ENCODE measurements at places on chromosomes 2 and 18.

DNA sequence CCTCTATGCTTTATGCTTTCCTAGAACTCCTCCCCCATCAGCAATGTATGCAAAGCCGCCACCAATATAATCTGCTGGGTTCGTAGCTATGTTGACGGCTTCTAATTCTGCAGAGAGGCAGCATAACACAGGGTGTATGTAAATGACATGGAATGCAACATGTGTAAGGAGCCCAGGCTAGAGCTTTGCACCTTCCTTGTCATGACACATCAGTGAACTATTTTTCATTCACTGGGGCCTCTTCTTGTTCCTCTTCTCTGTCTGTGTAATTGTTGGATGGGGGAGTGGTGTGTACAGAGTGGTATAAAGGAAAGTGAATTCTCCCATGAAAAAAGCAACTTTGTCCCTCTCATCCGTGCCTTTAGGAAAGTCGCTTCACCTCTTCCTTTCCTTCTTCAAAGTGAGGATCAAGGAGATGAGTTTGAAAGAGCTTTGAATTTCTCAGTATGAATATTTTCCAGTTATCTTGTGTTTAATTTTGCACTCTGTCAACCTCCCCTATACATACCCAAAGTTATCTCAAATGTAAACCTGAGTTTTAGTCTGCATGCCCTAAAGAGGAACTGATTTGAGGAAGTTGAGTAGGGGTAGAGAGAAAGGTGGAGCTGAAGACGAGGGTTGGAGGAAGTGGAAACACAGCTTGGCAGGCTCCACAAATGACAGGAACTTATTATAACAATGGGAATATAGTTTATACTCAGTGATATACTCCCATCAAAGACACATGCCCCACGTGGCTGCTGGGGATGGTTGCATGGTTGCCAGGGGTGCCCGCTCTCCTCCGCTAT lies 74.9 kb upstream of the ARL4C start:
- no peak for DNase-seq

DNA sequence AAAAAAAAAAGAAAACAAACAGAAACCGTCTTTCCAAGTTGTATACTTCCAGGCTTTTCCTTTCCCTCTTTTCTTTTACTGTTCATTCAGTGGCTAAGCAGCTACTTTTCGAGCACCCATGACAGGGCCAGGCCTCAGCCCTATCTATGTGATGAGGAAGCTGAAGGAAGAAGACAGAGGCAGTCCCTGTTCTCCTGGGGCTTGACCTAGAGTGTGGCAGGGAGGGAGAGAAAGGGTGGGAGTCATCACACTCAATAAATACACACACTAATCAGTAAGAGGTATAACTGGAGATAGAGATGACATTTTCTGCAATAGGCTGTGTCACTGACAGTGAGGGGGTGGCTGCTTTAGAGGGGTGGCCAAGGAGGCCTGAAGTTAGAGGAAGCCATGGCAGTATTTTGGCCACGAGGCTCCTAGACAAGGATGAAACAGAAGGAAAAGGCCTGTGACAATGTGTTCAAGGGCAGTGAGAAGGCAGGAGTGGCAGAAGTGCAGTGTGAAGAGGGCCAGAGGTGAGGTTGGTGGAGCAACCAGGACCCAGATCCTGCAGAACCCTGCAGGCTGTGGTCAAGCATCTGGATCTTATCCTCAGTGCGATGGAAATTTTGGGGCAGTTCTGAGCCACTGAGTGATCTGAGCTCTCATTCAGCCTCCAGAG lies 131.8 kb upstream of the TTC39C start:
- no peak for DNase-seq

GRCh38 chr2:179790235-179791217 lies 70.9 kb downstream of the ZNF385B start:
- DNase-seq = no peak

- DNase-seq = no peak
These were observed 18.6 kb downstream of the THADA start for GRCh38 chr2:43576981-43577892.

DNA sequence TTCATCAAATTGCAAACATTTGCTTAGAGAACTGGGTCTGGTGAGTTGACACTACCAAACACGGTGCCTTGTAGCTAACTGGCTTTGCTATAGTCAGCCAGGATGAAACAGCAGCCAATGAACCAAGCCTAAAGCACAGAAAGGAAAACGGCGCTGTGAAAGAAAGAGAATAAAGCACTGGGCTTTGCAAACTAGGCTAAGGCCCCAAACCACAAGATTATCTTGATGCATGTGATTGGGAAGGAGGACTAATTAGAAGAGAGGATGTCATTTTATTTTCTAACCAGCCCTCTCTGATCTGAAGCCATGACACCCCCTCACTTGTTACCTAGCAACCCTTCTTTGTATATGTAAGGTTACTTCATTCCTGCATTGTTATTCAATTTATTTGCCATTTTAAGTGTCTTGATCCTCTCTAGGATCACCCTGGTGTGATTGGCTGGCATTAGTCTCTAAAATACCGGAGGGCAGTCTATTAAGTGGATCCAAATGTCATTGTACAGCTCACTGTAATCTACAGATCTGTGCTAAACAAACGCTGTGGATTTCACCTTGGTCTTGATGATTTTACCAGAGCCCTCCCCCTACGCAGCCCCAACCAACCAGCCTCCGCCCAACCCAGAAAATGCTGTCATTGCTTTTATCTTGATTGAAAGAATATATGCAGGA lies 395.4 kb upstream of the ACVR2A start:
- DNase-seq = no peak

GRCh38 chr2:232029346-232029745 lies 67.8 kb downstream of the DIS3L2 start:
- no peak for DNase-seq

GRCh38 chr2:147236601-147237000 lies 608.2 kb upstream of the ACVR2A start:
- no peak for DNase-seq

- DNase-seq = no peak
These were observed 45.5 kb upstream of the SLC8A1 start for GRCh38 chr2:40497251-40497859.

GRCh38 chr2:187419808-187420207 lies 28.2 kb downstream of the CALCRL start:
- DNase-seq = no peak

GRCh38 chr2:64133354-64133753 lies 10.9 kb downstream of the PELI1 start:
- DNase-seq = no peak

- DNase-seq = no peak
These were observed 4.8 kb downstream of the PDK1 start for GRCh38 chr2:172560721-172561120.

DNA sequence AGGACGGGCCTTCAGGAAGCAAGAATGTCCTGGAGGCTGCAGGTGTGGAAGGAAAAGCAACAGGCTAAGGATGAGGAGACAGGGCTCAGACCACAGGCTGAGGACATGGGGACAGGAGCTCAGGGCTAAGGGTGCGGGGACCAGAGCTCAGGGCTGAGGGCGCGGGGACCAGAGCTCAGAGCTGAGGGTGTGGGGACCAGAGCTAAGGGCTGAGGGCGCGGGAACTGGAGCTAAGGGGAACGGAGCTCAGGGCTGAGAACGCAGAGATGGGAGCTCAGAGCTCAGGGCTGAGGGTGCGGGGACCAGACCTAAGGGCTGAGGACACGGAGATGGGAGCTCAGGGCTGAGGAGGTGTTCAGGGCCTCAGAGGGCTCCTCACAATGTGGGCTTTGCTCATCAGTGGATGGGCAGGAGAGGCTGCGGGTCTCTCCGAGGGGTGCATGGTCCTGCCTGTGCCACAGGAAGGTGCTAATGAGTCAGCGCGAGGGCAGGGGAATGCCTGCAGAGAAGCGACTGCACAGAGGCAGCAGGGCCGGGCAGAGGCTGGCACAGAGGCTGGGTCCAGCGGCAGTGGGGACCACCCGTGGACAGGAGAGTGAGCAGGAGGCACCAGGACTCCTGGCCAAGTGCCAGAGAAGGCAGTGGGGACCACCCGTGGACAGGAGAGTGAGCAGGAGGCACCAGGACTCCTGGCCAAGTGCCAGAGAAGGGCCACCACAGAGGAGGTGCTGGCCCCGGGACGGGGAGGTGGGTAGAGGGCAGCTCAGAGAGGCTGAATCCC lies 271.7 kb downstream of the TWIST2 start:
- DNase-seq = no peak

DNA sequence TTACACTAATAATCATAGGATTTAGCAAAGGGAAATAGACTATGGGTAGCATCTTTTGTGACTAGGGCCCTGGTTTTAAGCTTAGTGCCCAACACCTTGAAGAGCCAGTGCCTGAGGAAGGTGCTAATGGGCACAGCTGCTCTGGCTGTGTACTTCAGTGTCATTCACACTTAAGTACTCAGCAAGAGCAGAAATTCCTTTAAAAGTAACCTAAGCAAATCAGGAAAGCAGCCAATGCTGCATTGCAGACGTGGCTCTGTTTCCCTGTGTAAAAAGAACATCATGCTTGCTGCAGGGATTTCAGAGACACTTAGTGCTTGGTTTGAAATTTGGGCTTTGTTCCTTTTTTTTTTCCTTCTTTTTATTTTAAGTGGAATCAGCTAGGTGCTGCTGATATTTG lies 505.4 kb downstream of the SUCLG1 start:
- no peak for DNase-seq

DNA sequence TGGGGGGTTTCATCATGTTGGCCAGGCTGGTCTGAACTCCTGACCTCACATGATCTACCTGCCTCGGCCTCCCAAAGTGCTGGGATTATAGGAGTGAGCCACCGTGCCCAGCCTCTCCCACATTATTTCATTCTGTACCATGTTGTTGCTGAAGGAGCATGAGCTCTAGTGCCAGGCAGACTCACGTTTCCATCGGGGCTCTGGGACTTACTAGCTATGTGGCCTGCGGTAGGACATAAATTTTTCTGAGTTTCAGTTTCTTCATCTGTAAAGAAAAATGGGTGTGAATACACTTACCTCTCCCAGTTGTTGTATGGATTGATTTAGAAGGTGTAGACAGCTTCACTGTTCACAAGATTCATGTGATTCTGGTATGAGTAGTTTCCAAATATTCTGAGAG lies 30.8 kb upstream of the CCL20 start:
- no peak for DNase-seq

DNA sequence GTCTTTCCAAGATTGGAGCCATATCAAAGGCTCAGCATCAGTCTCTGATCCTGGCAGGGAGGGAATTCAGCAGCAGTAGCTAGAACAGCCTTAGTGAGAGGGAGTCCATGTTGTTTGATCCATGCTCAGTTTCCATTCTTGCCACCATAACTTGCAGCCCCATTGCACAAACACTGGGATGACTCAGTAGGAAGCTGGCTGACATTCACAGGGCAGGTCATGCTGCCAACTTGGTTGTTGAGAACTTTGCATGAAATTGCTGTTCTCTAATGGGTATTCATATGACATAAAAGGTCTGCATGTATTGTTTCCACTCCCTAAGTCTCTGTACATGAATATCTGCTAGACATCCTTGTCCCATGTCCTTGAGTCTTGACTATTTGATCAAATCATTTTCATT lies 29.9 kb upstream of the STAT4 start:
- no peak for DNase-seq

DNA sequence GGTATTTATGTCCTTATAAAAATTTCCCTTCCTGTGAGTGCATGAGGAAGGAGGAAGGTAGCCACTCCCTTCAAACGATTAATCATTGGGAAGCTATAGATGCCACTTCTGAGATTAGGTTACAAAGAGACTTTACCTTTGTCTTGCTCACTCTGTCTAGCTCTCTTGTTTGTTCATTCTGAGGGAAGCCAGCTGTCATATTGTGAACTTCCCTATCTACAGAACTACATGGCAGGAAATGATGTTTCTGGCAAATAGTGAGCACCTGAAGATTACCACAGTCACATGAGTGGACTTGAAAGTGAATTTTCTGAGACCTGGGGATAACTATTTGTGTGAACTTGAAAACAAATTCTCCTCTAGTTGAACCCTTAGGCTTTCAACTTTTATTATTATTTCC lies 776.8 kb downstream of the CCDC85A start:
- DNase-seq = no peak

DNA sequence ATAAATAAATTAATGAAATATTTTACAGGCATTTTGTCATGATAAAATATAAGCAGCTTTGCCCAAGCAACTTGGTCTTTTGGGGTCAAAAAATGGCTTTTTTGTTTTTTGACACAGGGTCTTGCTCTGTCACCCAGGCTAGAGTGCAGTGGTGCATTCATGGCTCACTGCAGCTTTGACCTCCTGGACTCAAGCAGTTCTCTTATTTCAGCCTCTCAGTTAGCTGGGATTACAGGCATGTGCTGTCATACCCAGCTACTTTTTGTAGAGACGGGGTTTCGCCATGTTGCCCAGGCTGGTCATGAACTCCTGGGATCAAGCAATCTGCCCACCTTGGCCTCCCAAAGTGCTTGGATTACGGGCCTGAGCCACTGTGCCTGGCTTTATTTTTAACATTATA lies 51.0 kb downstream of the ABI2 start:
- DNase-seq = no peak

DNA sequence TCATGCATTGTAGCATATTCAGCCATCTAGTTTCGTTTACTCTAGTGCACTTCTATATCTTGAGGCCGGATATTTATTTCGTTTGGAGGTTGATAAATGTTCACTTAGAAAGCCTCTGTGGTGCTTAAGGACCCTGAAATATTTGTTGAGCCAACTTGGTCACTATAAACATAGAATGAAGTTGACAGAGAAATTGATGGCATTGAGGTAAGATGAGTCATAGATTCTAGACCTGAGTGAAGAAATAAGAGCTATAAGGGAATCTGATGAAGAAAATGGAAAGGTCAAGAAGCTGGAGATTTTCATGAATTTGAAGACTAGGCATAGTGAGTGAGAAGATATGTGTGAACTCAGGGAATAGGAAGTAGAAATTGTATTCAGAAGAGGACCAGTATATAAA lies 35.9 kb downstream of the EPC2 start:
- no peak for DNase-seq

DNA sequence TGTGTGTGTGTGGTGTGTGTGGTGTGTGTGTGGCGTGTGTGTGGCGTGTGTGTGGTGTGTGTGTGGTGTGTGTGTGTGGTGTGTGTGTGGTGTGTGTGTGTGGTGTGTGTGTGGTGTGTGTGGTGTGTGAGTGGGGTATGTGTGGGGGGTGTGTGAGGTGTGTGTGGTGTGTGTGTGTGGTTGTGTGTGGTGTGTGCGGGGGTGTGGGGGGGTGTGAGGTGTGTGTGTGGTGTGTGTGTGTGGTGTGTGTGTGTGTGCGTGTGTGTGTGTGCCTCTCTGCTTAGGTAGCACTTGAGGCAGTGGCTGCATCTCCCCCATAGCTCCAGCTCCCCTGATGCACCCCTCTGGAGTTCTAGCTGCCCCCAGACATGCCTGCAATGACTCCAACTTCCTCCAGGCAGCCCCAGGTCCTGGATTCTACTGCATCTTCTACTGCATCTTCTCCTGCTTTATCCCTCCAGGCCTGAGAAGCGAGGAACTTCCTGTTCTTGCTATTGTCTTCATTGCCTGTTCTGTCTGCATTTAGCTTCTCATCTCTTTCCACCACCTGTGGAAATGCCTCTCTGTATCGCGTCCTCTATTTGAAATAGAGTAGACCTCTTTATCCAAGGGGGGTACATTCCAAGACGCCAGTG lies 22.2 kb upstream of the MLPH start:
- no peak for DNase-seq

Data from effector CD8-positive, alpha-beta T cell (primary cell).